Endodermal cell (in vitro differentiated cells): ENCODE measurements at places on chromosomes 13 and 19. TPM values are rescaled to one million over a fixed set of nuclear protein-coding genes. Genes with fewer than 3 reads are reported as not detected.

DNA sequence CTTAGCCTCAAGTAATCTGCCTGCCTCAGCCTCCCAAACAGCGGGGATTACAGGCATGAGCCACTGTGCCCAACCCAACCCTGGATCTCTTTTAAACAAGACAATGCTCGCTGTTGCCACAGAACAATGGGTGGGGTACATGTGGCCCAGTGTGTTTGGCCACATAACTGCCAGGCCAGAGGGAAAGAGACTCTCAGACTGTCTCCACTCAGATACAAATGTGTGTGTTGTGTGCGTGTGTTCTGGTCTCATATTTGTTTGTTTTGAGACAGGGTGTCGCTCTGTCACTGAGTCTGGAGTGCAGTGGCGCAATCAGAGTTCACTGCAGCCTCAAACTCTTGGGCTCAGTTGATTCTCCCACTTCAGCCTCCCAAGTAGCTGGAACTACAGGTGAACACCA is 25.8 kb downstream of the LDLR start:
- no peaks in the 10 kb centered on the region for H3K27me3 ChIP-seq
- no peak for DNase-seq
- H3K4me3 ChIP-seq: no peak overlapping the region
- no peaks in the 10 kb centered on the region for H3K4me1 ChIP-seq
- peaks cover 91% of the 10 kb centered on the region for H3K36me3 ChIP-seq

DNA sequence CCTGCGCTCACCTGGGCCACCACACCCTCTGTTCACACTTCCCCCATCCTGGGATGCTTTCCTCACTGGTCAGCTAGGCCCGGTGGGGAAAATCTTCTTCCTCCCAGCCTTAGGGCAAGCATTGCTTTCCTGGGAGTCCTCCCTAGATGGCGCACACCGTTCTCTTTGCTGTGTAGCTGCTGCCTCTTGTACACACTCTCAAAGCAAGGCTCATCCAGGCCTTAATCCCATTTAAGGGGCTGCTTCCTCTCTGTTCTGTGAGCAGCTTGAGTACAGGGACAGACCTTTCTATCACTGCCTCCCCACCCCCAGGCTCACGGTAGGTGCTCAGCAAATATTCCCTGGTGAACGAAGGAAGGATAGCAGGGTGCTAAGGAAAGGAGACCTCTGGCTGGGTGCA is 11.1 kb downstream of the SLC7A10 start:
- no peaks in the 10 kb centered on the region for H3K4me1 ChIP-seq
- no peak overlapping the region for H3K4me3 ChIP-seq
- H3K27ac ChIP-seq: no peak overlapping the region

GRCh38 chr13:88068316-88068715 is 397.1 kb downstream of the SLITRK5 start:
- no peaks in the 10 kb centered on the region for H3K36me3 ChIP-seq
- no peak overlapping the region for H3K27ac ChIP-seq
- H3K27me3 ChIP-seq: no peaks in the 10 kb centered on the region
- no peak for DNase-seq
- H3K4me1 ChIP-seq: no peaks in the 10 kb centered on the region

GRCh38 chr13:64314331-64314730 is 2898.7 kb upstream of the PCDH20 start:
- no peaks in the 10 kb centered on the region for H3K4me1 ChIP-seq
- H3K4me3 ChIP-seq: no peak overlapping the region
- no peaks in the 10 kb centered on the region for H3K36me3 ChIP-seq

GRCh38 chr13:69423844-69424243 is 683.8 kb upstream of the ATXN8OS start:
- no peaks in the 10 kb centered on the region for H3K27me3 ChIP-seq
- no peaks in the 10 kb centered on the region for H3K36me3 ChIP-seq
- H3K4me3 ChIP-seq: peak overlapping the region; percentile 51
- peak; percentile 61 for DNase-seq
- no peak overlapping the region for H3K27ac ChIP-seq
- H3K4me1 ChIP-seq: peaks cover 5% of the 10 kb centered on the region

GRCh38 chr19:16066611-16067104 is 9.6 kb upstream of the TPM4 start:
- no peak for DNase-seq
- H3K36me3 ChIP-seq: no peaks in the 10 kb centered on the region
- no peaks in the 10 kb centered on the region for H3K27me3 ChIP-seq
- H3K27ac ChIP-seq: no peak overlapping the region
- no peaks in the 10 kb centered on the region for H3K4me1 ChIP-seq
- H3K4me3 ChIP-seq: no peak overlapping the region

- H3K4me1 ChIP-seq: no peaks in the 10 kb centered on the region
- no peak overlapping the region for H3K27ac ChIP-seq
- H3K27me3 ChIP-seq: no peaks in the 10 kb centered on the region
- no peaks in the 10 kb centered on the region for H3K36me3 ChIP-seq
These were observed 2236.5 kb downstream of the PCDH9 start for GRCh38 chr13:64993514-64994164.

- no peaks in the 10 kb centered on the region for H3K27me3 ChIP-seq
- H3K4me1 ChIP-seq: no peaks in the 10 kb centered on the region
- H3K4me3 ChIP-seq: no peak overlapping the region
- H3K36me3 ChIP-seq: no peaks in the 10 kb centered on the region
- no peak for DNase-seq
- H3K27ac ChIP-seq: peak overlapping the region; percentile 44
These were observed 19.8 kb downstream of the MAST3 start for GRCh38 chr19:18117364-18117691.

DNA sequence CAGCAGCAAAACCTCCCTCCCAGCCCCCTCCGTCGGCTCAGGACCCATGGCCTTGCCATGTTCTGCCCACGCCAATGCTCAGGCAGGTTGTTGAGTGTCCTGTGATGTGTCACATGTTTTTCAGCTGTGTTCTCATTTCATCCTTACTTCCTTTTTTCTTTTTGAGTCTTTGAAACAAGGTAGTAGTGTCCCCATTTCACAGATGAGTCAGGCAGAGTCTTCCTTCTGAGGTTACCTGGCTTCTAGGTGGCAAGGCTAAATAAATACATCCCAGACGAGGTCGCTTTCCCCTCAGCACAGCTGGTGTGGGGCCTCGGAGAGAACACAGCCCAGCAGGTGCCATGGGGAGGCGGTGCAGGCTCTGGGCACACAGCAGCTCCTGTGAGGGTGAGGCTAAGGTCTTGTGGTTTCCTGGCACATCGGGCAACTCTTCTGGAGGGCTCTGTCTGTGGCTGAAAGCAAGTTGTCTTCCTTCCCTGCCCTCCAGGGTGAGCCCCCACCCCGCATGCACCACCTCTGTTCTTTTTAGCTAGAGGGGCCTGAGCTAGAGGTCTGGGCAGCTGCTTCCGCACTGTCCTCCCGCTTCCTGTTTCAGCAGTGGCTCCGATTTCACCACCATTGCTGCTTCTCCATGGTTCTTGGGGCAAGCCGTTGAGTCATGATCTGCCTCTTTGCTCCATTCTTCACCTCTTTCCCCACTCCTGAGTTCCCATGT is 15.1 kb downstream of the PRAM1 start:
- no peak for DNase-seq
- no peak overlapping the region for H3K4me3 ChIP-seq
- H3K4me1 ChIP-seq: no peaks in the 10 kb centered on the region
- H3K27me3 ChIP-seq: no peaks in the 10 kb centered on the region

DNA sequence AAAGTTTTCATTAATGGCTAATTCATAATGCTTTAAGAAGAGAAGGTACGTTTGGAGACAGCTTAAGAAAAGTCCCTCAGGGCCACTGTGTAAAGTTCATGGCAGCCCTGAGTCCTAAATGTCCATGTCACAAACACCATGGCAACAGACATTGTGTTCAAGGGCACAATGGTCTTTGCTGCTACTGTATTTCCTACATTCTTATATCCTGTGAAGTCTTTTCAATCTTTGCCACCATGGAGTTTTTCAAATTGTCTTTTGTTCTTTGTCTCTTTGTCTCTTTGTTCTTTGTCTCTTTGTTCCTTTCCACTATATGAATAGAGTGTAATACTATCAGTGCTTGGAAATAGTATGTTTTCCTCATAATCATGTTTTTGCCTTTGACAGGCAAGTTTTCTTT is 178.8 kb downstream of the VWA8 start:
- H3K4me3 ChIP-seq: no peak overlapping the region
- no peaks in the 10 kb centered on the region for H3K36me3 ChIP-seq
- no peak for DNase-seq
- no peaks in the 10 kb centered on the region for H3K27me3 ChIP-seq
- peak overlapping the region; percentile 81 for H3K27ac ChIP-seq

DNA sequence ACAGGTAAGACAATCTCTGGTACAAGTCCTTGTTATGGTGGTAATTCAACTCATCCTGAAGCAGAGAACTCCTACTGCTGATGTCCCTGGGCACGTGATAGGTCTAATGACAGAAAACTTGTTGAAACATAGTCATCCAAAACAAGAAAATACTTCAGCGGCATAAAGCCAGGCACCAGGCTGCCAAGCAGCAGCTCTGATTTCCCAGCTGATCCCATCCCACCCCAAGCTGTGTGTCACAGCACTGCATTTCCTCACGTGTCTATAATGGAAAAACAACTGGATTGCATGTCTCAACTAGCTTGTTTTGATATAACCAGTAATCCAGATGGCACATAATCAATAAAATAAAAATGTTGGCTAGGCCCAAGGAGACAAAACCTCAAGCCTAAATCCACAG is 64.8 kb downstream of the MIPEP start:
- H3K4me3 ChIP-seq: no peak overlapping the region
- H3K36me3 ChIP-seq: peaks cover 4% of the 10 kb centered on the region
- DNase-seq: no peak
- no peak overlapping the region for H3K27ac ChIP-seq

- no peaks in the 10 kb centered on the region for H3K36me3 ChIP-seq
- no peaks in the 10 kb centered on the region for H3K27me3 ChIP-seq
- no peak overlapping the region for H3K27ac ChIP-seq
- no peak for DNase-seq
These were observed 18.4 kb upstream of the URI1 start for GRCh38 chr19:29923653-29924052.

GRCh38 chr13:51041126-51041525 is 69.9 kb downstream of the C13orf42 start:
- H3K27me3 ChIP-seq: no peaks in the 10 kb centered on the region
- no peak overlapping the region for H3K4me3 ChIP-seq
- H3K4me1 ChIP-seq: no peaks in the 10 kb centered on the region
- DNase-seq: peak; percentile 20
- H3K36me3 ChIP-seq: no peaks in the 10 kb centered on the region

DNA sequence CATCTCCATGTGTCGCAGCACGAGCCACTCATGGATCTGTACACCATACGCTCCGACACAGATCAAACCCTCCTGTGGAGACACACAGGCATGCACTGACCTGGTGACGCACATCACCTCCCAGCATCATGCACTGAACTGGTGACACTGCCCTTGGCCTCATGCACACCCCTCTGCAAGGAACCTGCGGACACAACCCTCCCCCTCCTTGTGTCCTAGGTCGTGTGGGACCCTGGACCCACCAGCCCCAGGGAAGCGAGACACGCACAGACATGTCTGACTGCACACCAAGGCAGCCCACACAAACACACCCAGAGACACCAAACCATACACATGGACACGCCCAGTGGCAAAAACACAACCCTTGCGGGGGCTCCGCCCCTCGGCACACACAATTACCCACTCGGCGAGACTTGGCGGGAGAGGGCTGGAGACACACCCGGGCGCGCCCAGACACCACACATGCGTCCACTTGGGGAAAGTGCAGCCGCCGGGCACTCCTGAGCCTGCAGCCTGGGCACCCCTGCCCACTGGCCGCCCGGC is 2.0 kb upstream of the KCNN4 start:
- H3K36me3 ChIP-seq: no peaks in the 10 kb centered on the region
- no peaks in the 10 kb centered on the region for H3K27me3 ChIP-seq
- no peak overlapping the region for H3K27ac ChIP-seq
- DNase-seq: no peak

DNA sequence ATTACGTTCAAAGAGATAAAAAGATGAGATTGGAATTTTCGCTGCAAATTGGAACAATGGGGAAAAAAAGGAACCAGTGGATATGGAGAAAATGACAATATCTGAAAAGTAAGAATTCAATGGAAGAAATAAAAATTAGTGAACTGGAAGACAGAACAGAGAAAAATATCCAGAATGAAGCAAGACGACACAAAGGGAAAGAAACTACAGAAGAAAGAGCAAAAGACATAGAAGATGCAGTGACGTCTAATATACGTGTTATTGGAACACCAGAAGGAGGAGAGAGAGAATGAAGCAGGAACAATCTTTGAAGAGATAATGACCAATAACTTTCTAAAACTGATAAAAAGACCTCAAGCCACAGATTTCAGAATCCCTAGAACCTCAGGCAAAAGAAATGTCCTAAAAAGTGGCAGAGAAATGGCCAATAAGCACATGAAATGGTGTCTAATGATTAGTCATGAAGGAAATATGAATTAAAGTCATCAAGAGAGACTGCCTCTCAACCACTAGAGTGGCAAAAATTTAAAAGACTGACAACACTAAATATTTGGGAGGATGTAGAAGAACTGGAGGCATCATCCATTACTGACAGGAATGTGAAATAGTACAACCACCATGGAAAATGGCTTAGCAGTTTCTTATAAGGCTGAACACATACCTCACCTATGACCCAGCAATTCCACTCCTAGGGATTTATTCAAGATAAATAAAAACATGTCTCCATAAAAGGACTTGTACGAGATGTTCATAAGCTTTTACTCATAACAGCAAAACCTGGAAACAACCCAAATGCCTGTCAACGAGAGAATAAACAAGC is 56.5 kb downstream of the GADD45B start:
- peaks cover 3% of the 10 kb centered on the region for H3K4me1 ChIP-seq
- no peak for DNase-seq
- no peaks in the 10 kb centered on the region for H3K27me3 ChIP-seq
- H3K27ac ChIP-seq: no peak overlapping the region
- H3K4me3 ChIP-seq: no peak overlapping the region

DNA sequence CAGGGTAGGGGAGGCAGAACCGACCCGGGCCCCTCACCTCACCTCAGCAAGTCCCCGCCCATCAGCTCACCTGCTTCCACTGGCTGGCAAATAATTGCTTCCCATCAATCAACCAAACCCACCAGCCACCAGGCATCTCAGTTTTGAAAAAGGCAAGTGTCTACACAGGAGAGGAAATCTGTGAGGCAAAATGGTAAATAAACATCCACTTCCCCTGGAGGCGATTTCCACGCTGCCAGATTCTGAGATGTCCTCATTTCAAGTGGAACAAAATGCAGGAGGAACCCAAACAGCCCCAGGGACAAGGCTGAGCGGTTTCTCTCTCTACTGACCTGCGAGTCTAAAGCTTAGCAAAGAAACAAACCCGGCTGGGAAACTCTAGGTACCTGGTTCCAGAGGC is 117.5 kb downstream of the CRYL1 start:
- H3K27ac ChIP-seq: no peak overlapping the region
- no peaks in the 10 kb centered on the region for H3K36me3 ChIP-seq
- H3K4me3 ChIP-seq: no peak overlapping the region
- no peak for DNase-seq
- no peaks in the 10 kb centered on the region for H3K27me3 ChIP-seq
- no peaks in the 10 kb centered on the region for H3K4me1 ChIP-seq

- H3K4me1 ChIP-seq: peaks cover 8% of the 10 kb centered on the region
- no peaks in the 10 kb centered on the region for H3K36me3 ChIP-seq
- DNase-seq: peak; percentile 58
- H3K27me3 ChIP-seq: no peaks in the 10 kb centered on the region
- no peak overlapping the region for H3K4me3 ChIP-seq
- H3K27ac ChIP-seq: no peak overlapping the region
These were observed 18.4 kb upstream of the CBY2 start for GRCh38 chr13:45683701-45684100.

The CLEC4M gene
- not detected in 3 replicates for total RNA-seq

The PGLYRP1 gene
- total RNA-seq: not detected in 2 replicates

The SHC2 gene
- total RNA-seq: 53.7 to 57.5 TPM (median 56.5 TPM) in 3 replicates

The RGL3 gene
- 94.0 and 131 TPM in 2 replicates for total RNA-seq

The DCUN1D2 gene
- total RNA-seq: 22.6 to 48.1 TPM (median 44.7 TPM) in 3 replicates

The KIR2DL1 gene
- total RNA-seq: not detected in 2 replicates

The OR10H1 gene
- total RNA-seq: 0.05 and 0.09 TPM in 2 replicates
